ENCODE measurements at places on chromosomes 1 and 21.

DNA sequence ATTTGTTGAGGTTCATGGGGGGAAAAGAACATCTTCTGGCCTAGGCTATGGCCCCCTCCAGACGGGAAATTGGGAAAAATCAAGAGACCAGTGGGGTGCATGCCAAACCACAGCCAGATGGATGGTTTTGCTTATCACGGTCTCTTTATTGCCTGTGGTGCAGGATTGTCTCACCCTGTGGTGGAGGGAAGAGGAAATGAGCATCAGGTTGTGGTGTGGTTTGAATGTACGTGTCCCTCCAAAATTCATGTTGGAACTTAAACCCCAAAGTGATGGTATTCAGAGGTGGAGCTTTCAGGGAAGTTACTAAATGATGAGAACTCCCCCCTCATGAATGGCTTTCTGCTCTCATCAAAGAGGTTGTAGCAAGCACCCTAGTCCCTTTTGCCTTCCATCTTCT, 525.7 kb downstream of the NPHP4 start:
- DNase-seq: no peak

GRCh38 chr1:46485564-46486431, 3.8 kb upstream of the DMBX1 start:
- no peak for DNase-seq

DNA sequence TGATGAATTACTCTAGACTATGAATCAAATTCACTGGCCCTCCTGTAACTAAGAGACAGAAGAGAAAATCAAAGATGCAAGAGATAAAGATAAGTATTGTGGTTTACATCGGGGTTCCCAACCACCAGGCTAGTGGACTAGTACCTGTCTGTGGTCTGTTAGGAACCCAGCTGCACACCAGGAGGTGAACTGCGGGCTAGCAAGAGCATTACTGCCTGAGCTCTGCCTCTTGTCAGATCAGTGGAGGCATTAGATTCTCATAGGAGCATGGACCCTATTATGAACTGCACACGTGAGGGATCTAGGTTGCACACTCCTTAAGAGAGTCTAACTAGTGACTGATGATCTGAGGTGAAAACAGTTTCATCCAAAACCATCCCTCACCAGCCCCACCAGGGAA, 58.9 kb upstream of the DUSP10 start:
- no peak for DNase-seq

DNA sequence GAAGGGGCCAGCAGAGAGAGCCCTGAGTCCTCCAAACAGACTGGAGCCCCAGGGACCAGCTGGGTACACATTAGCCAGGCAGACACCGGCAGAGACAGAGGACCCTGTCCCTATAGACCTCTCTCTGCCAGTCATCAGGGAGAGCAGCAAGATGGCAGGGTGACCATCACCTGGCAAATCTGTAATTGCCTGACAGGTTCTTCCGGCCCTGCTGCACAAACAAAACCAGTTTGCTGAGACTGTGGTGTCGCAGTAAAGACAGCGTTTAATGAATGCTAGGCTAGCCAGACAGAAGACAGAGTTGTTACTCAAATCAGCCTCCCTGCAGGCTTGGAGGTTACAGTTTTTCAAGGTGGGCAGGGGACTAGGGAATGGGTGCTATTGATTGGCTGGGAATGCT, 618.9 kb downstream of the NPHP4 start:
- no peak for DNase-seq

- DNase-seq: no peak
Observed at GRCh38 chr1:245118066-245118465, 36.7 kb upstream of the KIF26B start.

DNA sequence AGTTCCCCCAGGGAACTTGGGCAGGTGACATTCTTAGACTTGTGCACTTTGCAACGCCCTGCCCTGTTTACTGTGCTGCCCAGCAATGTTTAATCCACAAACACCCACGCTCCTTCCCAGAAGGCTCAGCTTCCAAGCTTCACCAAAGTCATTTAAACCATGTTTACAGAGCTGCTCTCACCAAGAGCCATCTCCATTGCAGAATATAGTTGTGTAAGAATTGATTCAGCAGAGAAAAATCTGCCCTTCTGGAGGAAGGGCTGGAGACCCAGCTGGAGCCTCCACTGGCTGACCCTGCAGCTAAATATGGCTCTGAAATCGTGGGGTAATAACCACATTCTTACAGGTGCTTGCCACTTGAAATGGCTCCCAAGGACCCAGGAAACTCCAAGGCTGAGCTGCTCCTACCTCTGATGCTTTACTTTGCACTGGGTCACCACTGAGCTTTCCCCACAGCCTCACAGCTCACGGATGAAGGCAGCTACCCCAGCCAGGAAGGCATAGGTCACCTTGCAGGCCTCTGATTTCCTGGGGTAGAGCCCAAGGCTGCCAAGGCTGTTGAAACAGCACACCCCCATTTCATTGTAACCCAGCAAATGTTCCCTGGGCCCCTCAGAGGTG, 8.7 kb downstream of the CAPN2 start:
- peak; percentile 91 for DNase-seq
